ENCODE measurements at places on chromosomes 6 and 20. TPM values are rescaled to one million over a fixed set of nuclear protein-coding genes. Genes with fewer than 3 reads are reported as not detected.

Gene PRDM13
- total RNA-seq, result 0.14 TPM

Gene CTCFL
- 0.14 TPM for total RNA-seq

Gene UBE2J1
- total RNA-seq, result 36.8 TPM

Gene UNC5CL
- total RNA-seq, result 1.6 TPM

GRCh38 chr6:106101466-106101865, 15.3 kb downstream of the PRDM1 start:
- no peak overlapping the region for H3K27ac ChIP-seq
- peaks cover 47% of the 10 kb centered on the region for H3K27me3 ChIP-seq
- peaks cover 23% of the 10 kb centered on the region for H3K4me1 ChIP-seq
- no peaks in the 10 kb centered on the region for H3K36me3 ChIP-seq
- DNase-seq, result no peak

DNA sequence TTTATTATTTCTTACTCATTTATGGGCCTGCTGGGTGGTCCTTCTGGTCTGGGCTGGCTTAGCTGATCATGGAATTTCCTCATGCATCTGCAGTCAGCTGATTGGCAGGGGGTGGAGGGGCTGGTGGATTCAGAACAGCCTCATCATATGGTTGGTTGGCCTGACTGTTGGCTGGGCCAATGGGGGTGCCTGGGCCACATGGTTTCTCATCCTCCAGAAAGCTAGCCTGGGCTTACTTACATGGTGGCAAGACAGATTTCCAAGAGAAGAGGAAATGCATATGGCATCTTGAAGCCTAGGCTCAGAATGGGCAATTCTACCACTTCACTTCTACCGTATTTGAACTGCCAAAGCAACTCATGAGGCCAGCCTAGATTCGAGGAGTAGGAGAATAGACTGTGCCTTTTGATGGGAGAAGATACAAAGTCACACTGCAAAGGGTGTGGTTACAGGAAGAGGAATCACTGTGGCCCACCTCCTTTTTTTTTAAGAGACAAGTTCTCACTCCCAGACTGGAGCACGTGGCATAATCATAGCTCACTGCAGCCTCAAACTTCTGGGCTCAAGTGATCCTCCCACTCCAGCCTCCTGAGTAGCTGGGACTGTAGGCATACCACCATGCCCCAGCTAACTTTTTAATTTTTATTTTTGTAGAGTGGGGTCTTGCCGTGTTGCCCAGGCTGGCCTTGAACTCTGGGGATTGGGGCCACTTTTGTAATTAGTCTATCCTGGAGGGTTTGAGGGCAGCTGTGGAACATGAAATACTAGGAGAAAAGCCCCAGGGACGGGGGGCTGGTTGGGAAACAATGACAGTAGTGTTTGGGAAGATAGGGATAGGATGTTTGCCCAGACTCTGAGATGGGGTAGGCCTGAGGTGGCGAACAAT, 47.6 kb upstream of the RNF24 start:
- peaks cover 11% of the 10 kb centered on the region for H3K4me1 ChIP-seq
- no peak for DNase-seq
- H3K27ac ChIP-seq, result no peak overlapping the region
- H3K27me3 ChIP-seq, result no peaks in the 10 kb centered on the region
- no peak overlapping the region for H3K4me3 ChIP-seq

DNA sequence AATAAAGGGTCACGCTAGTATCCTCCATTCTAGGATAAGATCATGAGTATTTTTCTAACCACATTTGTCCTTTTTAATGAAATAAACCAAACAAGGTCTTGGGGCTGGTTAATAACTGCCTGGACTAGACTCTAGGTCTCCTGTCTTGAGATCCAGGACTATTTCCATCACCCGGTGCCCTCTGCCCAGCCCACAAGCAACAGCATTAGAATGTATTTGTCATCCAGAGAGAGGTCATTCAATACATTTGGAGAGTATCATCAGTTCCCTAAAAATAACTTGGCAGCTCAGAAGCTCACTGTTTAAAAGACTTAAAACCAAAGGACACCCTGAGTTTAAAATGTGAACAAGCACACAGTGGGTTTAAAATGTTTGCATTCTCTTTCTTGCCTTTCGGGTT, 4.4 kb upstream of the RBM24 start:
- peaks cover 36% of the 10 kb centered on the region for H3K27me3 ChIP-seq
- no peak for DNase-seq
- no peaks in the 10 kb centered on the region for H3K36me3 ChIP-seq
- no peak overlapping the region for H3K4me3 ChIP-seq
- no peak overlapping the region for H3K27ac ChIP-seq

- H3K36me3 ChIP-seq, result no peaks in the 10 kb centered on the region
- H3K4me3 ChIP-seq, result no peak overlapping the region
- no peak for DNase-seq
- H3K4me1 ChIP-seq, result peaks cover 4% of the 10 kb centered on the region
- no peak overlapping the region for H3K27ac ChIP-seq
Observed at GRCh38 chr6:152463164-152463563, 174.0 kb downstream of the SYNE1 start.

GRCh38 chr6:116010386-116010785, 50.3 kb downstream of the FRK start:
- peaks cover 8% of the 10 kb centered on the region for H3K4me1 ChIP-seq
- H3K27ac ChIP-seq, result no peak overlapping the region
- no peak overlapping the region for H3K4me3 ChIP-seq
- no peak for DNase-seq
- H3K36me3 ChIP-seq, result no peaks in the 10 kb centered on the region

DNA sequence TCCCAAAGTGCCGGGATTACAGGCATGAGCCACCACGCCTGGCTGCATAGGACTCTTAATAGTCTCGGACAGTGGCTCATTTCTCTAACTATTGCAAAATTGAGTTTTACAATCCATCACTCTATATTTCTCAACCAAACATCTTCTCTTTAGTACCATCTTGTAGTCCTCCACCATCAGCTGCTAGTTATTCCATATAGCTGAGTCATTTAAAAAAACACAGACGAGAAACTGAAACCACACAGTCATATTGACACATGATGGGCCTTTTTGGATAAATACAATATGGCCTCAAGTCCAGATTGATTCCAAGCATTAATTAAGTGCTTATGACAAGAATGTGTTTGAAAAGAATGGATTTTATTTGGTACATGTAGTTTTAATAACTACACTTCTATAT, 599.1 kb downstream of the MEI4 start:
- no peak overlapping the region for H3K4me3 ChIP-seq
- H3K27me3 ChIP-seq, result no peaks in the 10 kb centered on the region
- H3K4me1 ChIP-seq, result peaks cover 9% of the 10 kb centered on the region

DNA sequence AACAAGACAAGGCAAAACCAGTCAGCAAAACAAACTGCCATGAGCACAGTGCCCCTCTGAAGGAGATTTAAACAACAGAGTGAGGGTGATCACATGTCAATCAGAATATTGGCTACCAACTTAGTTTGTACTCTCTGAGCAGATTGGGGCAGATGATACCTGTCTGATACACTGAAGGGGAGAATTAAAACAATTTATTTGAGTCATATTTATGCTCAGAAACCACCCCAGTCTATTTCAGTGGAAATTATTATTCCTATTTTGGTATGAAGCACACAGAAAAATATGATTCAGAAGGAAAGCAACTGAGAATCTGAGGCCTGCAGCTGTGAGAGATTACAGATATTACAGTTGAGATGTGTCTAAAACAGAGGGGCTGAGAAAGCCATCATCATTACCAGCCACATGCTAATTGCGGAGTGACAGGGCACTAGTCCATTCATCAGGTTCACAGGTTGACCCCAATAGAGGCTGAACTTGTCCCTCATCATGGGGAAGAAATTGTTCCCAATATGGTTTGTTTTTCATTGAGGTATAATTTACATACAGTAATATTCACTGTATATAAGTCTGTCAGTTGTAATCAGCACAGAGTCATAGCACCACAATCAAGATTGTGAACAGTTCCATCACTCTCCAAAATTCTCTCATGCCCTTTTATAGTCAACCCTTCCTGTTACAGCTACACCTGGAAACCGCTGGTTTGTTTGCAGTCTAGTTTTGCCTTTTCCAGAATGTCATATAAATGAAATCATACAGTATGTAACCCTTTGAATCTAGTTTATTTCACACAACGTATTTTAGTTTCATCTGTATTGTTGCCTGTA, 134.5 kb downstream of the AKAP7 start:
- no peak overlapping the region for H3K4me3 ChIP-seq
- no peak overlapping the region for H3K27ac ChIP-seq
- peaks cover 8% of the 10 kb centered on the region for H3K4me1 ChIP-seq

GRCh38 chr20:34713194-34713943, 9.2 kb downstream of the TP53INP2 start:
- no peak overlapping the region for H3K4me3 ChIP-seq
- peaks cover 11% of the 10 kb centered on the region for H3K36me3 ChIP-seq
- no peak overlapping the region for H3K27ac ChIP-seq

- H3K4me1 ChIP-seq, result peaks cover 14% of the 10 kb centered on the region
- H3K27me3 ChIP-seq, result no peaks in the 10 kb centered on the region
- no peak overlapping the region for H3K4me3 ChIP-seq
- no peak for DNase-seq
- H3K27ac ChIP-seq, result no peak overlapping the region
- peaks cover 5% of the 10 kb centered on the region for H3K36me3 ChIP-seq
Observed at GRCh38 chr6:56386717-56387116, 139.3 kb upstream of the COL21A1 start.
